ENCODE measurements at places on chromosomes 6 and 20.

DNA sequence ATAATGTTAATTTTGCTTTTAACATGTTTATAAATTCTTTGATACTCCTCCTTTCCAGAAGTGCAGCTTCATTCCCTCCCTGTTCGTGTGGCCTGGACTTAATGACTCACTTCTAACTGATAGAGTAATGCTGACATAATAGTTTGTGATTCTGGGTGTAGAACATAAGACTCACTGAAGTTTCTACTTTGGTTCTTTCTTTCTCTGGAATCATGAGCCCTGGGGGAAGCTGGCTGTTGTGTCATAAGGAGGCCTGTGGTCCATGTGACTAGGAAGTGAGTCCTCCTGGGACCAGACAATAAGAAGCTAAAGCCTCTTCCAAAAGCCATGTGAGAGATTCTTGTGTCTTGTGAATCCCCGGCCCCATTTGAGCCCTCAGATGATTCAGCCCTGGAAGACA is 30.5 kb upstream of the HLA-G start:
- DNase-seq = no peak

GRCh38 chr6:93678841-93679454 is 259.6 kb upstream of the EPHA7 start:
- no peak for DNase-seq

GRCh38 chr6:142857796-142858555 is 87.0 kb downstream of the HIVEP2 start:
- peak; percentile 44 for DNase-seq

DNA sequence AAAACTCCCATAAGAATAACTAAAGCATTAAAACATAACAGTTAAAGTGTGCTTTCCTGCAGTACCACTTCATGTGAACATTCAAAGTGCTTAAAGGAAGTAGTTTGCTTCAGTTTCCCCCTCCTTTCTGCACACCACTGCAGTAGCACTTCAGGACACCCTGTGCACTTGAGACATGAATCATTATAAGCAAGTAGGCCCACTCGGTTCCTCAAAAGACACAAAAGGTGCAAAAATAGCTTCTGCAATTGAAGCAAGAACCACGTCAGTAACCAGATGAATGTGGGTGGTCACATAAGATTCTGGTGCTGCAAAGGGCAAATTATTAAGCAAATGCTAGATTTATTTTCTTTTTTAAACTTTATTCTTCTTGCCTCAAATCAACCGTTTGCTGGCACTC is 160.6 kb downstream of the HIVEP2 start:
- peak; percentile 17 for DNase-seq

GRCh38 chr6:56996401-56996800 is 41.5 kb downstream of the BEND6 start:
- DNase-seq = no peak

- no peak for DNase-seq
Measured at GRCh38 chr6:151709329-151709728, 98.2 kb upstream of the ESR1 start.

DNA sequence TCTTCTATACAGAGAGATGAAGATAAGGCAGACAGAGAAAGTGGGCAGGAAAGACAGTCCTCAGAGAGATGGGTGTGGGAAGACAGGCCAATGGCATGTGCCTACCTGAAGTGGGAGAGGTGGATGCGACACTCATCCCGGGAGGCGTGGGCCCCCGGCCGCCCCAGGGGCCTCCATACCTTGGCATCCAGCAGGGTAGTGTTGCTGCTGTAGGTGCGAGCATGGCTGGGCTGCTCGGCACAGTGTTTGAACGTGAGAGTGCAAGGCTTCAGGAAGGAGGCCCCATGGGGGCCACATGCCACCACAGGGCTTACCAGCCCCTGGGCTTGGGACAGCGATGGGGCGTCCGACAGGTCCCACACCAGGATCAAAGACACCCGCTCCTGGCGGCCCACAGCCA is 5.2 kb downstream of the UNC5CL start:
- no peak for DNase-seq

GRCh38 chr6:110439356-110439755 is 24.0 kb upstream of the DDO start:
- DNase-seq = no peak

GRCh38 chr6:37010402-37010892 is 5.0 kb downstream of the FGD2 start:
- no peak for DNase-seq

- DNase-seq = no peak
Measured at GRCh38 chr20:49813305-49813974, 812 bp downstream of the SLC9A8 start.

- DNase-seq = no peak
Measured at GRCh38 chr6:72720464-72720863, 98.6 kb downstream of the KCNQ5 start.

Data from CD4-positive, alpha-beta T cell treated with Interleukin-17A for 1 hour (primary cell).